ENCODE measurements at places on chromosomes 12 and 14.

DNA sequence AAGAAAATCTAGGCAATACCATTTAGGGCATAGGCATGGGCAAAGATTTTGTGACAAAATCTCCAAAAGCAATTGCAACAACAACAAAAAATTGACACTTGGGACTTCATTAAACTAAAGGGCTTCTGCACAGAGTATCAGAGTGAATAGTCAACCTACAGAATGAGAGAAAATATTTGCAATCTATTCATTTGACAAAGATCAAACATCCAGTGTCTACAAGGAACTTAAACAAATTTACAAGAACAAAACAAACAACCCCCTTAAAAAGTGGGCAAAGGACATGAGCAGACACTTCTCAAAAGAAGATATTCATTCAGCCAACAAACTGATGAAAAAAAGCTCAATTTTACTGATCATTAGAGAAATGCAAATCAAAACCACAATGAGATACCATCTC, 44.1 kb upstream of the PZP start:
- DNase-seq = no peak

DNA sequence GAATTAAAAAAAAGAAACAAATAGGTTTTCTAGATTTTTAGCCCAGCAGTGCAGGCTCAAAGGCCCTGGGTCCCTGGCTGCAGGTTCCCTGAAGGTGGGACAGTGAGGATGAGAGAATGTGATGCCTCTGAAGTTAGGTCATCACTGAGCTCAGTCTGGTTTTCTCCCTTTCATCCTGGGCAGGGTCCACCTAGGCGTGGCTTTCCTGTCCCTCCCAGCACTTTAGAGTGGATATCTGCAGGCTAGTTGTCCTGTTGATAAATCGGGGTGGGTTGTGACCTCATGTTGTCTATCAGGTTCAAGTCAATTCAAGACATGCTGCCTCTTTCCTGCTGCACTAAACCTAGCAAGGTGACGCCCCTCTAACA, 60.9 kb downstream of the MAP1LC3B2 start:
- no peak for DNase-seq

- no peak for DNase-seq
Measured at GRCh38 chr12:131264635-131265034, 310.9 kb downstream of the ADGRD1 start.

DNA sequence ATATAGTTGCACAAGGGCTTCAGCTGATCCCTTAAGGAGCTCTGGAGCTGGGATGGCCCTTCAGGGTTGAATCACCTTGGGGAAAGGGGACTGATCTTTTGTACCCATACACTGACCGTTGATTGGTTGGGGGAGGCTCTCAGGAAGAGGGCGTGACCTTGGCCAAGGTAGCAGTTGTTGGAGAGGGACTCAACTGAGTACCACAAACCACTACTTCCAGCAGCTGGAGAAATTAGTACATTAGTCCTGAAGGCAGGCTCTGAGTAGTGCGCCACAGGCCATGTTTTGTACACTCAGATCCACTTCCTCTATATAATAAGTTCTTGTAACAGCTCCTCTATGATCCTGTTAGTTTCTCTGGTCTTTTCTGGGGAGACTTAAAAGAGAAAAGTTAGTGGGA, 317.6 kb downstream of the CCDC91 start:
- no peak for DNase-seq

DNA sequence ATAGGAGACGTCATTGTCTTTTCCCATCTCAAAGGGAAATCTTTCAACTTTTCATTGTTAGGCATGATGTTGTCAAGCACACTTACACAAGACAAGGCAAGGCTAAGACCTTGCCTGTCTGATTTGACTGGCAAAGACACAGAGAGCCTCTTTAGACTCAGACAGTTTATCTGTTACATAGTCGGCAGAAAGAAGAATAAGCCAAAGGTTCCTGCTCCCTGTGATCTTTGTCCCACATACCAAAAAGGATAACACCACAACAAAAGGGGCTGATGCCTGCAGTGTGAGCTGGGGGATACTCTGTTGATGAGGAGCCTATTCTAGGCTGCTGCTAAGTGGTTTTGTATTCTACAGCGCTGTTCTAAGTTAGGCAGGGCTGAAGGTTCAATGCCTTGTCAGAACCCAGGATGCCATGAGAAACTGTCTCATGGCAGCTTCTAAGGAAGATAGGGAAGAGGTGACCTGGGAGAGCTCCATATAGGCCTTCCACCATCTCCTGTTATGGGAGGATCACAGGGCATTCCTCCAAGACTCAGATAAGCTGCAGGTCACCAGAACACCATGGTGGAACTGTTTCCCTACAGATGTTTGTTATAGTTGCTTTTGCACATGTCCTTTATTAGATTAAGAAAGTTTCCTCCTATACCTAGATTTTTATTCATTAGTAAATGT, 12.7 kb downstream of the ERC1 start:
- DNase-seq = no peak

GRCh38 chr14:58947156-58947555, 241.3 kb upstream of the DAAM1 start:
- no peak for DNase-seq

- no peak for DNase-seq
Measured at GRCh38 chr12:121279507-121279915, 17.0 kb downstream of the CAMKK2 start.

- DNase-seq = no peak
Measured at GRCh38 chr14:51236314-51236713, 3.7 kb upstream of the TMX1 start.

DNA sequence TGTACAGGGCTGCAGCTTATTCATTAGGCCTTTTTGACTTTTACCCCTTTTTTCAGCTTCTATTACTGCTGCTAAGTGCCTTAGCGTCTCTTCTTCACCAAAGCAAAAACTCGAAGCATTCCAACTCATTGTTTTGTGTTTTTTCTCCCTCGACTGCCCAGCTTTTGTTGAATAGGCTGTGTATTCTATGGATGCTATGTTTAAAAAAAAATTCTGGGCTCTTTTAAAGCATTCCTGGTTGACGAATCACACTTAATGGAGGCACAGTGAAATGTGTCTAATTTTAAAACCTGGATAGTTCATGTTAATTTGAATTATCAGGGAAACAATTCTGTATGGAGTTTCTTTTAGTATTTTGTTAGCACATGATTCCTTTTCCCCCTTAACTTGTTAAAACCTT, 29.7 kb downstream of the KTN1 start:
- DNase-seq = no peak

- no peak for DNase-seq
Measured at GRCh38 chr14:71397371-71397770, 490.1 kb downstream of the PCNX1 start.

GRCh38 chr14:101246894-101247841, 314.1 kb upstream of the DIO3 start:
- no peak for DNase-seq

All from stimulated activated CD4-positive, alpha-beta T cell treated with anti-CD3 and anti-CD28 coated beads, TNF-alpha, amount 100 ng/mL, for 24 hours (primary cell).